ENCODE measurements at places on chromosomes 1 and 21. TPM values are rescaled to one million over a fixed set of nuclear protein-coding genes. Genes with fewer than 3 reads are reported as not detected.

The MRAP gene
- not detected for total RNA-seq

The SCAMP3 gene
- total RNA-seq: 65.8 TPM

The PLEKHA6 gene
- total RNA-seq: 72.7 TPM

The FLG2 gene
- total RNA-seq: not detected

The C1orf87 gene
- total RNA-seq: not detected

The UBL4B gene
- total RNA-seq: not detected

The KCNC4 gene
- total RNA-seq: 9.7 TPM

The DVL1 gene
- total RNA-seq: 124 TPM

The TPTE gene
- not detected for total RNA-seq

The NR1I3 gene
- total RNA-seq: not detected

GRCh38 chr1:213050745-213051126, 305 bp upstream of the RPS6KC1 start:
- DNase-seq: no peak

DNA sequence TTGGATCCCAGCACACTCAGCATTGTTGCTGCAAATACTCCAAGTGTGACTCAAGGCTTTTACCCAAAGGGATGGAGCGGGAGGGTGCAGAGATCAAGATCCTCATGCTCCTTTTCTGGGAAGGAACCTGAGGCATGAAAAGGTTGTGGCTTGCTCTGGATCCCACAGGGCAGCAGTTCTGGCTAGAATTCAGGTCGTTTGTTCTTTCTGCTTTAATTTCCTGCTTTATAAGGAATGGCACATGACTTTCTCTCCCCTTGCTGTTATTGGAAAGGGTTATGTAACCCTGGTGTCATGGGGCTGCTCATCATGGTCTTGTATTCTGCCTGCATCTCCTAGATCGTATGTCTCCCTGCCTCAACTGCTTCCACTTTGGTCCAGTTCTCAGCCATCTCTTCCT, 101.6 kb downstream of the NOS1AP start:
- no peak for DNase-seq

- no peak for DNase-seq
Measured at GRCh38 chr1:70891051-70891843, 156.4 kb downstream of the PTGER3 start.

DNA sequence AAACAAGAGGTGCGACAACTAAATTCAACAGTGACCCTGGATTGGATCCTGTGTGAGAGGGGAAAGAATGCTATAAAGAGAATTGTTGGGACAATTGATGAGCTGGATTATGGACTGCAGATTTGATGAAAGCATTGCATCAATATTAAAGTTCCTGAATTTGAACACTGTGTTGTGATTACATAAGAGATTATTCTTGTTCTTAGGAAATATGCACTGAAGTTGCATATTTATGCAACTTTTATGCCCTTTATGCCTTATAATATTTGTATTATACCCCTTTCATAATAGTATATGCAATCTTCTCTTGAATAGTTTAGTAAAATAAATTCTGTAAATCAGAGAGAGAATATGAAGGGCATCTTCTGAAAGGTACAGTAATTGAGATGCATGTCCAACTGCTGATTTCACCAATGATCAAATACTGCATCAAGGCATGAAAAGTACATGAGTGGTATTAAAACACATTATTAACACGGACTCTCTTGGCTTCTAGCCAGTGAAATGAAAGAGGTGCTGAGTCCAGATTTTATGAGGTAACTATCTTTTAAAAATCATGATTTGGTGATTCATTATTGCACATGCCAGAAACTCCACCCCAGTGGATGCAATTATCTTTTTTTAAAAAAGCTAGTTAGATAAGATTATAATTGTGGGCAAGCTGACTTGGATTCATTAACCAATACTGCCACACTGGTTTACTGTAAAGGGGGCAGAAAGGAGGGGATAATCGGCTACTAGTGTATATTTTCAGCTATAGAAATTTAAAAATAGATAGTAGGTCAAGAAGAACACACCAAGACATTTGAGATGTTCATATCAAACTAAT, 19.9 kb upstream of the LPAR3 start:
- DNase-seq: no peak

DNA sequence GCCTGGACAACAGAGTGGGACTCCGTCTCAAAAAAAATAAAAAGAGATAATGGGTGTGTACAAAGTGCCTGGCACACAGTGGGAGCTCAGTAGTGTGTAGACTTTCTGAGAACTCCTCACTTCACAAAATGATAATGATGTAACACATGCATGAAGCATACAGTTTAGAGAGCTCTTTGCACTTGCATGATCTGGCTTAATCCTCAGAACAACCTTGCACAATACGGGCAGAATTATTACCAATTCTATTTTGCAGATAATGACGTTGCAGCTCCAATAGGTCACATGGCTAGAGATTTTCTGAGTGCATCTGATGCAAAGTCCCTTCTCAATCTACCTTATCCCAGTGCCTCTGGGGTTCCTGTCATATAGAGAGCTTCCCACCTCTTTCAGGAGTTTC, 71.4 kb downstream of the CD247 start:
- no peak for DNase-seq

GRCh38 chr1:206974140-206974539, 3.9 kb upstream of the FCAMR start:
- no peak for DNase-seq

GRCh38 chr1:78493451-78493850, 2.7 kb downstream of the PTGFR start:
- no peak for DNase-seq

GRCh38 chr1:31478167-31478566, 65.2 kb downstream of the SERINC2 start:
- DNase-seq: no peak

GRCh38 chr1:210726621-210727020, 397.9 kb downstream of the HHAT start:
- no peak for DNase-seq

DNA sequence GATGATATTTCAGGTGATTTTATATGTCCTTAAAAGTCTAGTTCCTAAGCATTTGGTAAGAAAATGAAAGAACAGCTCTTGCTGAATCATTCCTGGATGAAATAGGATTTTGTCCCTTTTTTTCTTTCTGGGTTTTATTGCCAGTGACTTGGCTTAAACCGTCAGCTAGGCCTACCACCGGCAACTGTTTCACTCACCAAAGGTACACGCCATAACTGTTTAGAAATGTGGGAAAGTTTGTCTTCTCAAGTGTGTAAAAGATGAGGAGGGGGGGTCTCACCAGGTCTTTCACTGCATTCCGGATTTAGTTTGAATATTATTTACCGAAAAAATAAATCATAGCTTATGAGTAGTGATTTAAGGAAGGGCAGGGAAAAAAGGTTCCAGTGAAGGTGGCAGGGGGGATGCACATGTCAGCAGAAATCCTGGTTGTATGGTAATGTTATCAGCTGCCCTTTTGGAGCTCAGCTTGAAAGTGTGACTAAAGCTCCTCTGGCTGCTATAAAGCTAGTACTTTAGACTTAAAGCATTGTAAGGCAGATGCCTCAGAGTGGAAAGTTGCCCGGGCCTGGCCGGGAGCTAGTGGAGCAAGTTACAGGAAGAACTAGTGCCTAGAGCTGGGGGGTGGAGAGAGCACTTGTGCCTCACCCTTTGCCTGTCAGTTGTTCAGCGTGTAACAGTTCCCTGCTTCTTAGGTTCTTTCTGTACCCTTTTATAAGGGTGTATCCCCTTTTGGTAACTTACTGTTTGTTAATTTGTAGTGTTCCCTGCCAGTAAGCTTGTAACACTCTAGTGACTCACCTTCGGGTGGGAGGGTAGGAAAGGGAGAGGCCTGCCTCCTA, 3.1 kb downstream of the ATP1A1 start:
- no peak for DNase-seq

DNA sequence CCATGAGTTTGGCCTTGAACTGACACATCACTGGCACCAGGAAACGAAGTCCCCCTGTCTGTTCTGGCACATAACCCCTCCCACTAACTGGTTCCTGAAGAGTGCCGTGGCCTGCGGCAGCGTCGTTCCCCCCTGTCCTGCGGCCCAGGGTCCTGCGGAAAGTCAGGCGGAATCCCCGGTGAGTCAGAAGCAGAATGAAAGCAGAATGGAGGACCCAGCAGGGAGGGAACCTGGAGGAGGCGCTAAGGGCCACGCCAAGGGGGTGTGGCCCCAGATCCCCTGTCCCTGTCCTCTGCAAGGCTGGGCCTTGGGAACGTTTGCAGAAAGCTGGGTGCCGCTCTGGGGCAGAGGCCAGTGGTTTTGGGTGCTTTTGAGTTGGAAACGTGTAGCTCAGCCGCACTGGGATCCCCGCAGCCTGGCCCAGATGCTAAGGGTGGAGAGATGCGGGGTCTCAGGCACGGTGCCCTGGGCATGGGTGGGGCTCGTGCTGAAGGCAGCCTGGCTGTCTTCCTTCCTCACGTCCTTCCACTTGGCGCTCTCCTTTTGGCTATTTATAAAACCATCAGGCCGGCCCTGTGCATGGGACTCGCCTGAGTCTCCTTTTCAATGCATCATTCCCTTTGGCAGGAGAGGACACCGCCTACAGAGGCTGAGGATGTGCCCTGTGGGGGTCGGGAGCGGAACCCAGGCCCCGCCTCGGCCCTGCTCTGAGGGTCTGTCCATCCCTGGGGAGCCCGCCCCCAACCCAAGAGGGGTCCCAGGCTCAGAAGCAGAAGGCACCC, 36.2 kb downstream of the TP73 start:
- no peak for DNase-seq

DNA sequence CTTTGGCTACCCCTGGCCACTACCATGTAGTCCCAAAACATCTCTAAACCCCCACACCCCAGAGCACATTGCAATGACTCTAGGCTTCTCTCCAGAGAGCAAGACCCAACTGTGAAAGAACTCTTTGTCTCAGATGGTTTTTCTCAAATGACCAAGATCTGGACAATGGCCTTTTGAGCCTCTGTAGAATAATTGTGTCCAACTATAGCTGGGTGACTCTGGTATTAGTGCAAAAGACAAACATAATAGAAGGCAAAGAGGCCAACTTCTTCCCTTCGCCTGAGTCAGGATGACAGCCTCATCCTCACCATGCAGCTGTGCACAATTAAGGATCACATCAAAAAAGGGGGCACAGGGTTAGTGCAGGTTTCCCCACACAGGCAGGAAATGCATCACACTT, 139.6 kb downstream of the BRINP2 start:
- no peak for DNase-seq

GRCh38 chr1:228207381-228207810, 448 bp upstream of the OBSCN start:
- no peak for DNase-seq

DNA sequence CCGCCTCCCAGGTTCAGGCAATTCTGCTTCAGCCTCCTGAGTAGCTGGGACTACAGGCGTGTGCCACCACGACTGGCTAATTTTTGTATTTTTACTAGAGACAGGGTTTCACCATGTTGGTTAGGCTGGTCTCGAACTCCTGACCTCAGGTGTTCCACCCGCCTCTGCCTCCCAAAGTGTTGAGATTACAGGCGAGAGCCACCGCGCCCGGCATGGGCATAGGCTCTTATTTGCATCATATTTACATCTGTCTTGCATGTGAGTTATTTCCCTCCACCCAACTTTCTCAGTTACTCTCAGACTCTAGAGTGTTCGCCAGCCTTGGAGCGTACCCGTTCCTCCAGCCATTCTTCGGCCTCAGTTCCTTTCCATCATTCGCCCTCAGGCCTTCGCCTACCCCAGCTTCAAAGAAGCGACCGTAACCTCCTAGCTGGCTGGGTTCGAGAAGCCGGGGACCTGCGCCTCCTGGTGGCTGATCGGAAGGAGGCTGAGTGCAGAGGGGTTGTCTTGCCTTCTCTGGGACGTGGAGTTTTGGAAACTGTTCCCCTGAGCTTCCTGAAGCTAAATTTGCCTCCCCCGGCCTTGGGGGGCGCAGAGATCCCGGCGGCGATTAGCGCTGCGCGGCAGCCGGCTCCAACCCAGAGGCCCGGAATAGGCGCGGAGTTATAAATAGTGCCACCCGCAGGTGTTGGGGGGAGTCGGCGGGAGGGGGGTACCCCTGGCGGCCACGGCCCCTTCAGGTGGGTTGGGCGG, 3.6 kb upstream of the ZBTB7B start:
- DNase-seq: peak; percentile 87

DNA sequence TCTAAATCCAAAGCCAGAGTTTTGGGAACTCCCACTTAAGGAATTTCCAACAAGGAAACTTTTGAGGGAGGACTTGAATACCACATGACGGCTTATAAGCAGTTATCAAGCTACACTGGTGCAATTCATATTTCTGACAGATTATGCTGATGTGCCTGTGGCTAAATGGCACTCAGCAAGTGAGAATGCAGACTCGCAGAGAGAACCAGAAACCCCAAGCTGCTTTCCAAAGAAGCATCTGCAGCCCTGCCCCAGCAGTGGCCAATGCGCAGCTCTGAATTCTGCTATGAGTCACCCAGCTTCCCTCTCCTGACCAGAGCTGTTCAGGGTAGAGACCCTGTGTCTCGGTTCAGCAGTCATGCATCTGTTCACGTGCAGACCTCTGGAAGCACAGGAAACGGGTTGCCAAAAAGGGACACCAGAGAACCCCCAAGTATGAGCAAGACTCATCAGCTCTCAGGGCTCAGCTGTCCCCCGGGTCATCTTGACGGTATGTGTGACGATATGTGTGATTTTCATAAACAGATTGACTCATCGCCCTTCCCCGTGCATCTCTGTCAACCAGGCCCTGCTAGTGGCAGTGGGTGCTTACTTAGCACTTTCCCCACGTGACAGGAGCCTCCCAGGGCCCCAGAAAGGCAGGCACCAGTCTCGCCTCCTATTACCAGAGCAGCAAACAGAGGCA, 76.3 kb downstream of the ITPKB start:
- DNase-seq: peak; percentile 57

- DNase-seq: peak; percentile 26
Measured at GRCh38 chr1:32250893-32251716, at the start of gene LCK. Gene LCK, plus strand, starts transcription at chr1:32251265. Its CDS starts 23,065 bp downstream, at chr1:32274330.

- peak; percentile 12 for DNase-seq
Measured at GRCh38 chr1:53091841-53092645, 30.0 kb downstream of the PODN start.

GRCh38 chr1:12031039-12031980, 12.0 kb downstream of the MIIP start:
- DNase-seq: peak; percentile 36

GRCh38 chr1:203351037-203351625, at the start of gene FMOD:
Gene FMOD, minus strand, starts transcription at chr1:203351122. Its CDS starts 2,852 bp downstream, at chr1:203348270.
- no peak for DNase-seq

GRCh38 chr1:9873992-9874391, 36.1 kb downstream of the CTNNBIP1 start:
- DNase-seq: no peak

- no peak for DNase-seq
Measured at GRCh38 chr1:12505231-12505630, 112.8 kb downstream of the DHRS3 start.

DNA sequence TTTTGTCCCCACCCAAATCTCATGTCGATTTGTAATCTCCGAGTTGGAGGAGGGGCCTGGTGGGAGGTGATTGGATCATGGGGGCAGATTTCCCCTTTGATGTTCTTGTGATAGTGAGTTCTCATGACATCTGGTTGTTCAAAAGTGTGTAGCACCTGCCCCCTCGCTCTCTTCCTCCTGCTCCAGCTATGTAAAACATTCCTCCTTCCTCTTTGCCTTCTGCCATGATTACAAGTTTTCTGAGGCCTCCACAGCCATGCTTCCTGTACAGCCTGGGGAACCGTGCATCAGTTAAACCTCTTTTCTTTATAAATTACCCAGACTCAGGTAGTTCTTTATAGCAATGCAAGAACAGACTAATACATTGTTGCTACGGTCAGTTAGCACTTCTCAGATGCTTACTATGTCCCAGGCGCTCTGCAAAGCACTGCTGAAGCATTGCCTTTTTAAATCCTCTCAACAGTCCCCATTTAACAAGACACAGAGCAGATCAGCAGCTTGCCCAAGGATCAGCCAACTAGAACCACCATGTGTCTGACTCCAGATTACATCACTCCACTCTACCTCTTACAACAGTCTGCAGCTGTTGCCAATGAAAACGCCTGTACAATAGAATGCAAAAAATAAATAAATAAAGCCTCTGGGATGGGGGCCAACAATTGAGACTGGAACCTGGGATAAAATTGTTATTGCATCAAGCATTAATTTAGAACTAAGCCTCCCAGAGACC, 52.4 kb upstream of the USP1 start:
- DNase-seq: no peak
